ENCODE measurements at places on chromosomes 7 and 10. TPM values are rescaled to one million over a fixed set of nuclear protein-coding genes. Genes with fewer than 3 reads are reported as not detected.

- no peak for DNase-seq
Measured at GRCh38 chr10:119006451-119007210, 22.9 kb upstream of the NANOS1 start.

- DNase-seq, result no peak
Measured at GRCh38 chr10:5983774-5984173, 6.4 kb upstream of the IL15RA start.

- peak; percentile 36 for DNase-seq
Measured at GRCh38 chr7:149772956-149773434, 393 bp downstream of the ZNF467 start.

DNA sequence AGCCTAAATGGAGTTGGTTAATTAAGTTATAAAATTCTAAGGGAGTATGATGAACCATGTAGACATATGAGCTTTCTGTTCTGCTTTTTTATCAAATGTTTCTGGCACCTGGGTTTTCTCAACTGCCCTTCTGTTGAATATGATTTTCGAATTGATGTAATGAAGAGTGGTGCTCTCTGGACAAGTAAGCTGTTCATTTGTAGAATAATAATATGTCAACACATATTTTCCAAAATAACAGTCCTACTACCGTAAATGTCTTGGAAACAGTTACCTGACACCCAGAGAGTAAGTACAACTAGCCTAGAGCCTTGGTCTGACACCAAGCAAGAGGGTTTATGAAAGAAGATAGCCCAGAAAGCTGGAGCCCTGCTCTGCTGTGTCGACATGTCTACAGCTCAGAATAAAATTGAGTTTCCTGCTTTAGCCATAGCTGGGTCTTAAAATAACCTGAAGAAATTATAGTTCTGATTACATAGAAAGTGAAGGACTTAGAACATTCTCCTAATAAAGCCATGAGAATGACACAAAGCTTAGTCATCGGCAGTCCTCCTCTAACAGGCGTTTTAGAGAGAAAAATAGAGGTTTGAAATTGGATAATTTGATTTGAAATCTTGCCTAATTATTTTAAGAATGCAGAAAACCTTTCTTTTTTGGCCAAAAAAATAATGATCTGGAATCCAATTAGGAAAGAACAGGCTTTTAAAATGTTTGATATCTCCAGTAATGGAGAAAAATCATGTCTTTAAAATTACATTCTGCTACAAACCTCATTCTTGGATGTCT, 25.1 kb downstream of the HDAC9 start:
- DNase-seq, result no peak

DNA sequence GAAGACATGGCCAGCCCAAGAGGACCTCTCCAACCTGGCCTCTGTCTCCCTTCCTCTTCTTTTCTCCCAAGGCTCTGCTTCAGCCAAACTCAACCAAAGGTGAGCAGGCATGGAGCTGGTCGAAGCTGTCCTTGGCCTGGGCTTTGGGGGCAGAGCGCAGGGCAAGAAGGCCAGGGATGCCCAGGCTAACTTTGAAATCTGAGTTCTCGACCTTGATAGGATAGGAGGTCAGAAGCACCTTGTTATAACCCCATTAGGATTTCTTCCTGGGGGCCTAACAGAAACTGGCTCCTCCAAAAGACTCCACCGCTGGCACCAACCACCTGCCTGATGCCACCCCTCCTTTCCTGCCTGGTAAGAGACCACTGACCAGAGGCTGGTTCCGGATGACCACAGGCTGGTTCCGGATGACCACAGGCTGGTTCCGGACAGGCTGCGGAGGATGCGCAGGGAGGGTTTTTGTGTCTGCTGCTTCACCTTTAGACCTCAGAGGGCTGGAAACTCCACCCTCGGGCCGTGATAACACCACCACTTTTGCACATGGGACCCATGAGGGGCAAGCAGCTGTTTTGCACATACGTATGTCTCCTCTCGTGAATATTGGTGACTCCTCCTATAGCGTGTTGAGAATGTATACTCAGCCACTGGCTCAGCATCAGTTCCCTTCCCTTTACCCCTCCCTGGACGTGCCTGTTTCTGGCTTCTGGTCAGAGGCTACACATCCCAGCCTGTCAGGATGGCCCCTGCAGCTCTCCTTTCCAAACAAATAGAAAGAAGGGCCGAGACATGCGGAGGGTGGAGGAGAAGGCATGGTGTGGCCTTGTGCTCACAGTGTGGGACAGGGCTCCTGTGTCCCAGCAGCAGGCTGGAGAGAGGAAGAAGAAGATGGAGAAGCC, 140.1 kb downstream of the DNAJB6 start:
- no peak for DNase-seq

- no peak for DNase-seq
Measured at GRCh38 chr10:25701652-25702051, 232.4 kb upstream of the MYO3A start.

DNA sequence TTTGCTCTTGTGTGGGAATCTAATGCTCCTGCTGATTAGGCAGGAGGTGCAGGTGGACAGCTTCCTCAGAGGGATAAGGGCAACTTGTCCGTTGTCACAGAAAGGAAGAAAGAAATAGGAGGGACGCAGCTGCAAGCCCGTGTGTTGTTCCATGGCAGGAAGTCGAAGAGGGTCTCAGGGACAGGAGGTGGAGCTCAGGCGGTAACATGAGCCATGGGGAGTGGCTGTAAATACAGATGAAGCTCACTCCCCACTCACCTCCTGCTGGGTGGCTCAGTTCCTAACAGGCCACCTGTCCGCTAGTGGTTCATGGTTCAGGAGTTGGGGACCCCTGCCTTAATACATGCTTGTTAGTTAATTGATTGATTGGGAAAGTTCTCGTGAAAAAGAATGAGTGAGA, 101.7 kb upstream of the SFMBT2 start:
- DNase-seq, result no peak

DNA sequence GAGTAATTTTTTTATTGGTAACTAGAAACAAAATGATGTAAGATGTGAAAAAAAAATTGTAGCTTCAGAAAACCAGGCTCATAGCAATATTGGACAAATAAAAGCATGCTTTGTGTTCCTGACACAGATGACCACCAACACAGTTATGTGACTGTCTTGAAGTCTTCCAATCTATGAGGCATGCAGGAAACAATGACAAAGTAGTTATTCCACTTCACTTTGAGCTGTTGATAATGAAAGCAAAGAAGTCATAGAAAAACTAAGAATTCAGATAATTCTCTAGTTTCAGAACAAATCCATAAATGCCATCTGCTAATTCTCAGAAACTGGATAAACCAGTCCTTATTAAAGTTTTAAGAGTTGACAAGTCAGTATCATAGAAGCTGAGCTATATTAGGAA, 378.4 kb upstream of the SEMA3D start:
- no peak for DNase-seq

- no peak for DNase-seq
Measured at GRCh38 chr10:71316056-71316785, 2.8 kb upstream of the SLC29A3 start.

GRCh38 chr7:158759749-158760444, 55.3 kb upstream of the NCAPG2 start:
- DNase-seq, result no peak

- DNase-seq, result no peak
Measured at GRCh38 chr10:29039677-29040189, 249.1 kb upstream of the LYZL1 start.

- no peak for DNase-seq
Measured at GRCh38 chr7:92432299-92432946, 14.9 kb upstream of the GATAD1 start.

DNA sequence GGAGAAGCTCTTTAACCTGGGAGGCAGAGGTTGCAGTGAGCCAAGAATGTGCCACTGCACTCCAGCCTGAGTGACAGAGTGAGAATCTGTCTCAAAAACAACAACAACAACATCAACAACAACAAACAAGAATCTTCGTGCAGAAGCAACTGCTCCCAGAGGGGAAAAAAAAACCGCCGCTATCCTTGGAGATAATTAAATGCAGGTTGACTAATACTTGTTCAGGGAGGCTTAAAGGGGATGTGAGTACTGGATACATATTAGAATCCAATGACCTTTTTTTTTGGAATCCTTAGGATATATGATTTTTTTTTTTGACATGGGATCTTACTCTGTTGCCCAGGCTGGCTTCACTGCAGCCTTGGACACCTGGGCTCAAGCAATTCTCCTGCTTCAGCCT, 89.6 kb upstream of the FAM171A1 start:
- DNase-seq, result no peak

- no peak for DNase-seq
Measured at GRCh38 chr10:6228647-6229046, 25.9 kb downstream of the PFKFB3 start.

- DNase-seq, result no peak
Measured at GRCh38 chr7:93620057-93620456, 45.5 kb upstream of the CALCR start.

The ZNF736 gene
- total RNA-seq, result not detected

The POLL gene
- 49.3 TPM for total RNA-seq

The NME8 gene
- 0.67 TPM for total RNA-seq

The INA gene
- 6.2 TPM for total RNA-seq

The PLPP4 gene
- total RNA-seq, result not detected

The FFAR4 gene
- total RNA-seq, result 0.13 TPM

The TNRC18 gene
- total RNA-seq, result 197 TPM

Data from progenitor cell of endocrine pancreas (in vitro differentiated cells).